Esophagus muscularis mucosa (tissue), 4 donors: ENCODE measurements at places on chromosomes 7 and 10.

- DNase-seq, result peak; percentile 88
Observed at GRCh38 chr7:158244873-158245723, 342.5 kb downstream of the PTPRN2 start.

DNA sequence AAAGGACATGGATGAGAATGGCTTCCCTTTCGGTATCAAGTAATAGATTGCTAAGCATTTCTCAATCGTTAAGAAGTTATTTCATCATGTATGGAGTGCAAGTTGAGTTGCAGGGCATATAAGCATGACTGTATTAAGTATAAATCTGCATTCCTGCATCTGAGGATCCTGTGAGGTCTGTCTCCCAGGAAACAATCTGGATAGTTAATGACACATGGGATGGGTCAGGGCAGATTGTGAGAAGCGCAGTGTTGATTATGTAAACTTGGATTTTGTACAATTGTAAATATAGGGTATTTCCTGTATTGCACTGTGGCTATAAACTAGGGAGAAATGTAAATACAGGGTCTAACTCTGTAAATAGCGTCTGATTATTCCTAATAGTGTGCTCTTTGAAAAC is 102.6 kb downstream of the PLXDC2 start:
- no peak for DNase-seq

DNA sequence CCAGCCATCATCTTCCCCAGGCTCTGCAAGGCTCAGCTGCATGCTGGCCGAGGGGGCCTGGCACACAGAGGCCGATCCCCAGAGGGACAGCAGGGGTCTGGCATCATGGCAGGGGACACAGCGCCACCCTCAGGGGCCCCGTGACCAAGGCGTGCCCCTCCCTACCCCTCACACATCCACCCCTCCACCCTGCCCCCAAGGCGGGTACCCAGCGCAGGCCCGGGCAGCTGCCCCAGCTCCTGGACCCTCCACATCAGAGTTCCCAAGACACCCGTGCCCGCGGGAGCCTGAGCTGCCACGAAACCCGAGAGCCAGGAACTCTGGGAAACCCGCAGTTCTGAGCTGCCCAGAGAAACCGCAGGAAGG is 46.5 kb upstream of the TNRC18 start:
- no peak for DNase-seq

- DNase-seq, result no peak
Observed at GRCh38 chr7:139051655-139052054, 15.8 kb upstream of the ZC3HAV1L start.

DNA sequence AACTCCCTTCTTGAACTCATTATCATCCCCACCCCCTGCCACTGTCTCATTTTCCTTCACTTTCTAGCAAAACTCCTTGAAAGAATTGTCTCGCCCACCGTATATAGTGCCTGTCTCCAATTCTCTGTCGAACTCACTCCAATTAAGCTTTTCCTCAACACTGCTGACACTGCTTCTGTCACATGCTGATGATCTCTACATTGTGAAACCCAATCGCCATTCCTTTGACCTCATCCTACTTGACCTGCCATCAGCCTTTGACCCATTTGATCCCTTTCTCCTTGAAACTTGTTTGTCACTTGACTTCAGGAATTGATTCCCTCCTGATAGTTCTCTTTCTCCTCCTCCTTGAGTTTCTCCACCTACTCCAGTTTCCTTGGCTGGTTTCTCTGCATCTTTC is 54.8 kb downstream of the CCDC71L start:
- no peak for DNase-seq

- no peak for DNase-seq
Observed at GRCh38 chr7:72334066-72334465, 78.1 kb downstream of the CALN1 start.

DNA sequence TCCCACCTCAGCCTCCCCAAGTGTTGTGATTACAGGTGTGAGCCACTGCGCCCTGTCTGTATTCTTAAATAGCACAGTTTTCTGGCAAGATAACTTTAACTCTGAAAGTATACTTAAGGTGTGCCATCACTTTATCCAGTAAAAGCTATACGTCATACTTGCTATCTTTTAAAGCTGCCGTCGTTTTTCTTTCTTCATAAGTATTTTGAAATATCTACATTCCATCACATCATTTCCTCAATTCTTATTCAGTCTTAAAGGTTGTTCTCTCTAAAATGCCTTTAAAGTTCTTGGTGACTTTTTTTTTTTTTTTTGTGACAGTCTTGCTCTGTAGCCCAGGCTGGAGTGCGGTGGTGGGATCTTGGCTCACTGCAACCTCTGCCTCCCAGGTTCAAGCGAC is 34.7 kb downstream of the PTPN12 start:
- no peak for DNase-seq

DNA sequence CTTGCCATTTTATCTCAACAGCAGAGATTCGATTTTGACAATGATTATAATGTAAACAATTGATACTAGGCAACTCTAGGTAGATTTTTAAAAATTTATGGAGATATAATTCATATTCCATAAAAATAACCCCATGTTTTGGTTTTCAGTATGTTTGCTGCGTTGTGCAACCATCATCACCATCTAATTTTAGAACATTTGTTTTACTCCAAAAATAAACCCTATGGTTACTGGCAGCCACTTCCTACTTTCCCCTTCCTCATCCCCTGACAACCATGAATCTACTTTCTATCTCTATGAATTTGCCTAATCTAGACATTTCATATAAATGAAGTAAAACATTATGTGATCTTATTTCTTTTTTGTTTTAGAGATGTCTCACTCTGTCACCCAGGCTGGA is 401.9 kb downstream of the THSD7A start:
- DNase-seq, result no peak

- DNase-seq, result no peak
Observed at GRCh38 chr10:74923556-74923955, 97.2 kb downstream of the KAT6B start.

DNA sequence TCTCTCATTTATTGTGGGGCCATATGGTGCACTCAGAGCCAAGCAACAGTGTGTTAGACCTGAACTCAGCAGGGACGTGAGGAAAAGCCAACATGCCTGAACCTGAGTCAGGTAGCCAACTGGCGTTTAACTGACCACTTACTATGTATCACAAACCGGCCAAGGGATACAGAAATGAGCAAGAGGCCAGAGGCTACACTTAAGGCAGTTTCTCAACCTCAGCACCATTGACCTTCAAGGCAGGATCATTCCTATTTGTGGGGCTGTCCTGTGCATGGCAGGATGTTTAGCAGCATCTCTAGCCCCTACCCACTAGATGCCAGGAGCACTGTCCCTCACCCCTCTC is 103.5 kb upstream of the NANOS1 start:
- DNase-seq, result peak; percentile 72

GRCh38 chr7:20507157-20507556 is 108.3 kb upstream of the ABCB5 start:
- DNase-seq, result no peak

DNA sequence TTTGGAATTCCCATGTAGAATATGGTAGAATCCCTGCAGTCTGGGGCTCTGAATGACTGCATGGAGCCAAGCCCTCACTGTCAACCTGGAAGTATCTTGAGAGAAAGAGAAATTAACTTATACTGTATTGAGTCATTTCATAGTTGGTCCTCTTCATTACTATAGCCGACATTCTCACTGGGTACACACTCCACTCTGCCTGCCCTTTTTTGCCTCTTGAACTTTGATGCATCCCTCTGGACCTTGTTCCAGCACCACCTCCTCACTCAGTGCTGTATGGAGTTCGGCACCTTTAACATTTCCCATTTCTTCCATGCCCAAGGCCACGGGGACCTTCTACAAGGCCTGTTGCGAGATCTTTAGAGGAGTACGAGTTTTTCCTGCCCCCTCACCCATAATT is 4.6 kb upstream of the ARHGAP22 start:
- DNase-seq, result peak; percentile 55

DNA sequence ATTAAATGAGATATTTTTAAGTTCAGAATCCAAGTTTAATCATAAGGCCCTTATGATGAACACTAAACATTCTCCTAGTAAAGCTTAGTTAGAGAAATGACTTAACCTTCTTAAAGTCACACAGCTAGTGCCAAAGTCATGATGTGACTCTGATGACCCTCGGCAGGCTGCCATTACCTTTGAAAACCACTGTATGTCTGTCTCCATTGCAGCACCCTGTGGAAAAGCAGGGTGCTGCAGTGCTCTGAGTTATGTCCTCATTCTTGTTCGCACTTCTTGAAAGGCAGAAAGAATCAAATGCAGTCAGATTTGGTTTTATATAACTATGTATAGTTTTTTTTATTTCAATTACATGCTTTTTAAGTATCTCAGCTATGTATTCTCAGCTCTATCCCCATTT is 105.0 kb downstream of the PHTF2 start:
- no peak for DNase-seq

DNA sequence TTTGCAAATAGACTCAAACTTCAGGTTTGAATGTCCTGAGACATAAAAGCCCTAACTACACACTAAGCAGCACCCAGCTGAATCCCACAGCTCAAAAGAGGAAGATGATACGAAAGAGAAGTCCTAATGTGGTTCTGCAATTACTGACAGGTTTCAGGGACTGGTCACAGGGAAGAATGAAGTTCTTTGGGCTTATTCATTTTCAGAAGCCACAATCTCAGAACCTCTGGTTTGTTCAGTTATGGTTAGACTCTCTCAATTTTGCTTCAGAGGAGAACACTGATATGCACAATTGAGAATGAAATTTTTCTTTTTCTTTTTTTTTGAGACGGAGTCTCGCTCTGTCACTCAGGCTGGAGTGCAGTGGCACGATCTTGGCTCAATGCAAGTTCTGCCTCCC is 94.6 kb upstream of the FAM180A start:
- DNase-seq, result no peak

DNA sequence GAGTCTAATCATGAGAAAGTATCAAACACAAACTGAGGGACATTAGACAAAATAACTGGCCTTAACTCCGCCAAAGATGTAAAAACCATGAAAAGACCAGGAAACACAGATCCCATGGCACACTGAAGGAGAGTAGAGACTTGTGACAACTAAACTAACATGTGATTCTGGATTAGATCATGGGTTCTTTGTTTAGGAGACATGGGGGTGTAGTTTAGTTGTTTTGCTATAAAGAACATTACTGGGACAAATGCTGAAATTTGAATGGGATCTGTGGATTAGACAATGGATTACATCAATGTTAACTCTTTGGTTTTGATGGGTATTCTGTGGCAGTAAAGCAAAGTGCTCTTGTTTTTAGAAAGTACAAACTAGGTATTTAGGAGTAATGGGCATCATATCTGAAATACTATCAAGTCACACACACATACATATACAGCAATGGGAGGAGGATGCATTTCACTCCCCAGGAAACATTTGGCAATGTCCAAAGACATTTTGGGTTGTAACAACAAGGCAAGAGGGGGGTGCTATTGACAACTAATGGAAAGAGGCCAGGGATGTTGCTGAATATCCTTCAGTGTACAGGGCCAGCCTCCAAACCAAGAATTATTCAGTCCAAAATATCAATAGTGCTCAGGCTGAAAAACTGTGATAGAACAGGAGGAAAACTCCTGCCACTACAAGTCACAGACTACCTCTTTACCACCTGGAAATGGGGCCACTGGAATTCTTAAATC is 32.4 kb downstream of the WAPL start:
- no peak for DNase-seq

DNA sequence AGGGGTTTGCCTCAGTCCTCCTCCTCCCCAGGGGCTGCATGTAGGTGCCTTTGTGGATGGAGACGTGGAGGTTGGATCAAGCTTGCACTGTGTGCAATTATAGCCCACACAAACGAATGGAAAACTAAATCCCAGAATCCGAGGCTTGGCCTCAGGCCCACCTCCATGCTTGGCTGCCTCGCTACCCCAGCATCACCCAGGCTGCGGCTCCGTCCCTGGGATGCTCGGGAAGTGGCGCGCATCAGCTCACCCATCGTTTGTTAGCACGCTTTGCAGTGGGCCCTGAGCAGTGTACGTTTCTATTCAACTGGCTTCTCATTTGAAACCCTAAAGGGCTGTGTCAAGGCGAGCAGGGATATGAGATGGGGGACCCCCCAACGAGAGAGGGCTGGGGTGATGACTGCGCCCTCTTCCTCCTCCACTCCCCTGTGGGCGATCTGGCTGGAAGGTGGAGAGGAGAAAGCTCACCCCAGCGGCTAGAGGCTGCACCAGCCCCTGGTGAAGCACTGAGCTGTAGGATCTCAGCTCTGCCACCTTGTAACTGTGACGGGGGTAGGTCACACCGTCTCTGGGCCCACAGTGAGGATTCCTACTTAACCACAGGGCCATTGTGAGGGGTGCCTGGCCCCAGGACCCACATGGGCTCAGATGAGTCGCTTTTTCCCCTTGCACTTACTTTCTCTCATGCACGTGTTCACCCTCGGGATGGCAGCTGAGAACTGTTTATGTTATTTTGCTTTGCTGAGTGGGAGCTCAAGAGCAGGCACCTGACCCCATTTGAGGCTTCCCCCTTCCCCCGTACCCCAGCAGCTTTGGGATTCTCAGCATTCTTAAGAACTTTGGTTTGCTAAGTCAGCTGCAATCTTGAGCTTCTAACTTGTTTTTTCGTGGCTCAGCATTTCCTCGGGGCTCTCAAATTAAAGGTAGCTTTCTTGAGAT is 12.7 kb upstream of the BTBD16 start:
- DNase-seq, result no peak

DNA sequence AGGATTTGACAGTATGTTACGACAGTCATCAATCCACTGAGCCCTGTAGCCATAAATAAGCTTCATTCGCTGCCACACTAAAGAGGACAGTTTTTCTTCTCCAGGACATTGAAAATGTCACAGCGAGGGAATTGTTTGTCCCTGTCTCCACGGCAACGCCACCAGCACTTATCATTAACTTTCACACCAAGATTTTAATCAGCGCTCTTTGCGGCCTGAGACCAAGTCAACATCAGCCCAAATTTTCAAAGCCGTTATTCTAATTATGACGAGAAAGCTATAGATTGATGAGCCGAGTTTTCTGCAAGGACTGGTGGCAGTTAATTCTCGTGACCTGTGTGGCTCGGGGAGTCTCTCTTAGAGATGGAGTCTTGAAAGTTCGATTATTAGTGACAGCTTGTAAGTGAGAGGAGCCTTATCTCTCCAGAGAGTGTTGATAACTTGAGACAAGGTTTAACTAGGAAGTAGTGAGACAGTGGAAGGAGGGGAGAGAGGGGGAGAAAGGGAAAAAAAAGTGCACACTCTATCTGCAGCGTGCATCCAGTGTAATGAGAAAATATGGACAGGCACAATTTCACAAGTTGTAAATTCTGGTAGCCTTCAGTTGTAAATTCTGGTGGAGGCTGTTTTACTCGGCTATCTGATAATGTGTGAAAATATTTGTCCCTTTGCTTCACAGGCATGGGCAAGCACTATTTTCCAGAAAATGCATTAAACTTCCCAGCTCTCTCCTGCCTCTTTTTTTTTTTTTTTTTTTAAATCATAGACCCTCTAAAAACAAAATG is 473.3 kb downstream of the LRMDA start:
- DNase-seq, result no peak

DNA sequence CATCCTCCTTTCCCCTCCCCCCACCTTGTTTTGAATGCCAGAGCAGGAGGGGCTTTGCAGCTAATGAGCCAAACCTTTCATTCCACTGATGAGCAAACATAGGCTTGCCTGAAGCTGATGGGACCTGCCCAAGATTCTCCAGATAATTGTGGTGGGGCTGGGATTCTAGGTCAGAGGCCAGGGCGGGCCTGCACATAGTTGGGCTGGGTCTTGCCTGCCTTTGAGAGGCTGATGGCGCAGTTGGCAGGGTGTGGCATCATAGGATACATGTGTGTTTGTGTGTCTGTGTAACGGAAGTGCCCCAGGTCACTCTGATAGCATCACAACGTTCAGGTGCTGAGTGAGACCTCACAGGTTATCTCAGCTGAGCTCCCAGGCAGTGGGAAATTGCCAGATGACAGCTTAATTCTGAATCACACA is 22.9 kb downstream of the BTBD16 start:
- DNase-seq, result no peak
